Thoracic aorta (tissue), 2 donors: ENCODE measurements at places on chromosomes 5 and 9. TPM values are rescaled to one million over a fixed set of nuclear protein-coding genes. Genes with fewer than 3 reads are reported as not detected.

The ENHO gene
- total RNA-seq, result not detected

The BTNL3 gene
- total RNA-seq, result not detected

The ZFP2 gene
- 1.1 TPM for total RNA-seq

The BTF3 gene
- total RNA-seq, result 407 TPM

The LRRTM2 gene
- 0.27 TPM for total RNA-seq

The PKD2L2 gene
- total RNA-seq, result not detected

GRCh38 chr5:130164966-130165365 is 260.7 kb downstream of the CHSY3 start:
- no peak for DNase-seq

DNA sequence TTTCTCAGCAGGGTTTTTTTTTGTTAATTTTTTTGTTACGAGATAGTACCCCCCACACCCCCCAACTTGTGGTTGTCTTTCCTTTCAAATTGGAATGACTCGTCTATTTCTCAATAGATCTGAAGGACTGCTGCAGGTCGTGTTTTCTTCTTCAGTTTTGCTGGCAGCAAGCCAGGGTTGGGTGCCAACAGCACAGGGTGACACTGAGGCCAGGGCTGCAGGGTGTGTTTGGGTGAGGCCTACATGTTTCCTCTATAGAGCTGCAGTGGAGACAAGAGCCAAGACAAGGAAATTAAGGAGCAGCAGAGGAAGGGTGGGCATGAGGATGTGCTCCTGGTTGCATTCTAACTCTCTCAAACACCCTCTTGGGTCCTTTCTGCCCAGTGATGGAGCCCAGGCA is 52.2 kb downstream of the NXNL2 start:
- no peak for DNase-seq

DNA sequence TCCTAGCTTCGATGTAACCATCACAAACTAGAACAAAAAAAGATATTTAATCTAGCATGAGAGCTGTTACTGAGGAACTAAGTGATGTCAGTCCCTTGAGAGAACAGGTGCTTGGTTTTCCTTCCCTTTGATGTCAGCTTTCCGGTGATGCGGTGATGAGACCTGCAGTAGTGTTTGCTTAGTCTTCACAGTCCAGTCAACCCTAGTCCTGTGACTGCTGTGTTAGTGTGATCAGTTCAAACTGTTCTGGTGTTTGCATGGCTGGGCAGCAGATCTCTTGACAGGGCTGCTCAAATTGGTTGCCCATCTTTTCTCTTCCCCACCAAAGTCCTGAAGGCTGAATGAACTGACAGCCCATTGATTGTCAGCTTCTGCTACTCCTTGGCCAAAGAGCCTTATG is 608.6 kb upstream of the DAB2 start:
- no peak for DNase-seq

DNA sequence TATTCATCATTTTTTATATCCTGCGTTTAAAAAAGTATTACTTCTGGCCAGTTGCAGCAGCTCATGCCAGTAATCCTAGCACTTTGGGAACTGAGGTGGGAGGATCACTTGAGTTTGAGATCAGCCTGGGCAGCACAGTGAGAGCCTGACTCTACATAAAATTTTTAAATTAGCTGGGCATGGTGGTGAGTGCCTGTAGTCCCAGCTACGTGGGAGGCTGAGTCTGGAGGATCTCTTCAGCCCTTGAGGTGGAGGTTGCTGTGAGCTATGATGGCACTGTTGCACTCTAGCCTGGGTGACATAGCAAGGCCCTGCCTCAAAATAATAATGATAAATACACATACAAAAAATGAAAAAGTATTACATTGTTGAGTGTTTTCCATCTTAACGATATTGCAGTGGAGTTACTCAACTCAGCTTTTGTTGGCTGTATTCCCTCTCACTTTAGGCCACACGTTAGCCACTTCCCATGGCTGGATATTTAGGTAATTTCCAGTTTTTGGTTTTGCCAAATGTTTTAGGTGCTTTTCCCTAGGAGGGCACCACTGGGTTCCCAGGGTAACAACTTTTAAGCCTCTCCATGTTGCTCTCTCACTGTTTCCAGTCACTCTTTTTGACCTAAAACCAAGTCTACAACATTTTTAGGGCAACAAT is 20.6 kb downstream of the SHB start:
- DNase-seq, result no peak

DNA sequence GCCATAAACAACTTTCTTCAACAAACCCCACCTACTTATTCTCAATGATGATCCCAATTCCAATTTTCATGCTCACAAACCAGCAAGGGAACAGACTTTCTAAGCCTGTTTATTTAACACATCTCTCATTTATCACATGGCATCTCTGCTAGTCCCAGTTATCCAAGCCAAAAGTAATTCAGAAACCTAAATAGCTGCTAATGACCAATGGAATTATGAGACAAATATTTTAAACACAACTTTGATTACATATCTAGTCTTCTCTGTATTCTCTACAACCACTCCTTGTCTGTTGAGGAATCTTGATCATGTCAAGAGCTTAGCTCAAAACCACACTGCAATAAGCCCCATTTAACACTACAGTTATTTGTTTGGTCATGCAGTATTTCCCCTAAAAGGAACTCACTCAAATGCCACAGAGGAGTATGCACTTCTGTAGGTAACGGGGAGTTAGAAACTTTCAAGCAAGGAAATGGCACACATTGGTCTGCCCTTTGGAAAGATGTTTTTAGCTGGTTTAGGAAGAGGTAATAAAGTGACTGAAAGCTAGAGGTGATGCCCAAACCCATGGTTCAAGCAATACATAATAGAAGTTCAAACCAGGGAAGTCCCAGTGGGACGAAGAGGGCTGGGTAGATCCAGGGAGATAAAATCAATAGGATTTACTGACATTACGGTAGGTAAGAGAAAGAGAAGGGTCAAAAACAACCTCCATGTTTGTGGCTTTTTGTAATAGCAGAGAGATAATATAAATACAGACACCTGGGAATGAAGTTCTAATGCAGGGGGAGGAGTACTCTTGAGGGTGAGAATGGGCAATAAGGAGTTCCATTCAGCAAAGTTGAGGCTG is 42.1 kb upstream of the HTR4 start:
- DNase-seq, result no peak

GRCh38 chr9:77677957-77678535 is 29.9 kb upstream of the GNA14 start:
- no peak for DNase-seq
